ENCODE measurements at places on chromosomes 13 and 19.

DNA sequence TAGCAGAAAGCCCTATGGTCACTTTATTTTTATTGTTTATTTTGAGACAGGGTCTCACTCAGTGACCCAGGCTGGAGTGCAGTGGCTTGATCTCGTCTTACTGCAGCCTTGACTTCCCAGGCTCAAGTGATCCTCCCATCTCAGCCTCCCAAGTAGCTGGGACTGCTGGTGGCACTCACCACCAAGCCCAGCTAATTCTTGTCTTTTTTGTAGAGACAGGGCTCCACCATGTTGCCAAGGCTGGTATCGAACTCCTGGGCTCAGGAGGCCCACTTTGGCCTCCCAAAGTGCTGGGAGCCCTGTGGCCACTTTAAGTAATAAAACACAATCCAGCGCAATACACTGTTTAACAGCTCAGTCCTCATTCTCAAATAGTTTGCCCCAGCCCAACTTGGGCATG is 69.3 kb downstream of the NUFIP1 start:
- DNase-seq, result no peak

DNA sequence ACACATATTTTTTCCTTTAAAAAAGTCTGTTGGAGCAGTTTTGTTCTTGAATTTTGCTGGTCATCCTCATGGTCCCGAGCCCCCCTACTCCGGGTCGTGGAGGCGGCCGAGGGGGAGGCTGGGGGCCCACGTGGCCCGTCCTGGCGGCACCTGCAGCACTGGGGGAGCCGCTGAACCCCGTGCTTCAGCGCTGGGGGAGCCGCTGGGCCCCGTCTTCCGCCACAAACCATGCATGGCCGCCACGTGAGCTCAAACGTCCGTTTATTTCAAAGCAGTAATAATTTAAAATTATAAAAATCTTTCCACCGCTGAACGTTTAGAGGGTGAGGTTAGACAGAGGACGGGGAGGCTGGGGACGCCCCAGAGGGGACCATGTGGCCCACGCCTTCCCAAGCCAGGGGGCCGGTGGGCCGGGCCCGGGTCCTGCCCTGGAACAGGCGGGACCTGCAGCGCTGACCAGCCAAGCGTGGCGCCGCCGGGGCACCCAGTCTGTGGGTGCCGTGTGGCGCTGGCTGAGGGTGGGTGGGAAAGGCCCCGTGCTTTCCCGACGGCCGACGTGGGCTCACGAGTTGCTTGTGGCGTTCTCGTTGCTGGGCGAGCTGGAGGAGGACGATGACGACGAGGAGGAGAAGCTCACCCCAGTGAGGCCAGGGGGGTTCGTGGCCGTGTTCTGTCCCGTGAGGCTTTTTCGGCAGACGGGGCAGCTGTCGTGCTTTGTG is 8.0 kb downstream of the FGF22 start:
- no peak for DNase-seq

- DNase-seq, result no peak
Observed at GRCh38 chr13:71493189-71493588, 373.8 kb downstream of the DACH1 start.

DNA sequence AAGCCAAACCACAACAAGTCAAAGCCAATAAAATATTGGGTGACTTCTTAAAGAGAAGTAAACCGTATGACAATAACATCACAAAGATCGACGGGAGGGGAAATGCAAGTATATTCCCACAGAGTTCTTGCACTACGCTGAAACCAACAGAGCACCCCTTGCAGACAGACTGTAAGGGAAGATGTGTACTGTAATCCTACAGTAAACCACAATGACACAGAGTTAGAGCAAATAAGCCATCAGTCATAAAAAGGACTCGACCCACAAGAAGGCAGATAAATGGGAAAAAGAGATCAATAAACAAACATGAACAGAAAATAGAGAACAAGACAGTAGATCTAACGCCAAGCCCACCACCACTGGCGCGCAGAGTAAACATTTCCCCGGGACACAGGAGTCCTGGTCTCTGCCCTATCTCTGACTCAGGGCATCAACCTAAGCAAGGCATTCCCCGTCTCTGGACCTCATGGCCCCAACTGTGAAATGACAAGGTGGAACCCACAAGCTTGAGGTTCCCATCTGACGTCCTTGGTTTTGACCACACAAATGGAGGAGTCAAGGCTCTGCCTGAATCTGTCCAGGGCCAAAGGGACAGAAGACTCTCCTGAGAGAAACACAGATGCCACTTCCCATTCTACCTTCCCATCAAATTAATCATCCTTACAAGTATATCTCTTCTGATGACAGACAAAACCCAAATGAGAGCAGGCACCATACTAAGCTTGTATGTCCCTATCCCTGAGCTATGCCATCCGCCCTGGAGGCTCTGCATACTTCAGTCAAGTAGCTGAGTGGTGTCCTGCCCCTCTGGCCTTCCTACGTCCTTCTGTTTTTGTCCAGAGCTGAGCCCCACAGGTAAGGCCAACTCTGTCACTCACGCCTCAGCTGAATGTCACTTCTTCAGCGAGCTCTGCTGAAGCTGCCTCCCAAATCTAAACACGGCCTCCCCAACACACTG is 15.0 kb downstream of the SAFB2 start:
- DNase-seq, result no peak

DNA sequence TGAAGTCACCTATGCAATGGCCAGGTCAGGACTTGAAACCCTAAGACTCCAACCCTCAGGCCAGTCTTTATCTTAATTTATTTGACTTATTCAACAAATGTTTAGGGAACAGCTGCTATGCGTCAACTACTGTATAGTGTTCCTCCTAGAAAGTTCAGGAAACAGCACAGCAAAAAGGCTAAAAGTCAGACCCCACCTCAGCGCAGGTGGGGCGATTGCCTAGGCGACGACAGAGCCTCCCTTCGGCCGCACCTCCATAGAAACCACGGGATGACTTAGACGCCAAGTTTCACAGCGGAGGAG is 502 bp downstream of the VRK3 start:
- DNase-seq, result no peak

GRCh38 chr13:19567820-19568534 is 6.6 kb upstream of the TPTE2 start:
- no peak for DNase-seq

All from NCI-H1092 treated with DMSO at 0.1 percent for 48 hours (cell line).